ENCODE measurements at places on chromosomes 2 and 18.

DNA sequence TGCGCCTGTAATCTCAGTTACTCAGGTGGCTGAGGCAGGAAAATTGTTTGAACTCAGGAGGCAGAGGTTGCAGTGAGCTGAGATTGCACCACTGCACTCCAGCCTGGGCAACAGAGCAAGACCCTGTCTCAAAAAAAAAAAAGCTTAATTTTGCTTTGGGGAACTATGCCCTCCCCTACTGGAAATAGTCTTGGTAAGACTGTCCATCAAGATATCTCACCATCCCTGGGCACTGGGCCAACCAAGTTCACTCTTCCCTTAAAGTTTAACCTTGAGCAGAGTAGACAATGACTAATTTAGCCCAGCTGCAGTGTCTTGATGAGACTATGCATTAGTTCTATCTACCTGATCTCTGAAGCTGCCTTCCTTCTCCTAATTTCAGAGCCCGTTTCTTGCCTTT lies 44.7 kb downstream of the ASXL2 start:
- DNase-seq: no peak

GRCh38 chr18:13221869-13222855 lies 3.6 kb downstream of the LDLRAD4 start:
- peak; percentile 26 for DNase-seq

DNA sequence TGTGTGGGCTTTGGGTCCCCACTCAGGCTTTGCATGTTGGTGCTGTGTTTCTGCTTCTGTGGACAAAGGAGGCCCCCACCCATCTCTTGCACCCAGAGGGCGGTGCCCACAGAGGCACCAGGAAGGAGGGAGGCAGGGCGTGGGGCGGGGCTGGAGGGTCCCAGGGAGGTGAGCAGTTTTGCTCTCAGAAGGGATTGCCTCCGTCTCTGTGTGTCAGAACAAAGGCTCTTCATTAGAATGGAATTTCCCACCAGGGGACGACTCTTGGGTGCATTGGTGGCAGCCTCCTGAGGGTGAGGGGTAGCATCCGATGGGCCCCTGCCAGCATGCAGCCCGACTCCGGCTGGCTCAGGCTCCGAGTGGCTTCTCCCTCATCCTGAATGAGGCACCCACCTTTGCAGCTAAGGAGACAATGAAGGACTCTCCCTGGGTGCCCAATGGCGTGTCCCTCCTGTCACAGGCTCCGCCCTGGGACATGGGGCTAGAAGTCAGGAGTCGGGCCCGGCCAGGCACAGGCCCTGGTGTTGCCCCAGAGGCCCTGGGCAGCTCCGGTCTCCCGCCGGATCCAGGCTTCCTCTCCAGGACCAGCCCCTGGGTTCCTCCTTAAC lies 7.0 kb upstream of the ERFE start:
- no peak for DNase-seq

- DNase-seq: no peak
Measured at GRCh38 chr18:36200354-36200771, 13.1 kb downstream of the MOCOS start.

GRCh38 chr2:175606010-175606841 lies 395.8 kb downstream of the LNPK start:
- peak; percentile 35 for DNase-seq
